ENCODE measurements at places on chromosomes 6 and 20. TPM values are rescaled to one million over a fixed set of nuclear protein-coding genes. Genes with fewer than 3 reads are reported as not detected.

EFCAB8 gene
- 2.2 TPM for total RNA-seq

NT5E gene
- total RNA-seq = 56.5 TPM

ALDH8A1 gene
- total RNA-seq = 7.6 TPM

GABBR1 gene
- total RNA-seq = 36.4 TPM

MSH5 gene
- 8.3 TPM for total RNA-seq

FOXF2 gene
- not detected for total RNA-seq

All from naive thymus-derived CD8-positive, alpha-beta T cell (primary cell).